T-helper 1 cell treated with Interleukin-12 subunit alpha and Interleukin-12 subunit beta and Interleukin-4 antibody, amounts not matched to agents 30 ng/mL and 1 ng/mL, for 36 hours (primary cell): ENCODE measurements at places on chromosomes 1 and 21. TPM values are rescaled to one million over a fixed set of nuclear protein-coding genes. Genes with fewer than 3 reads are reported as not detected.

The GNG4 gene
- total RNA-seq, result 3.3 and 3.7 TPM in 2 replicates

The ZMYM1 gene
- total RNA-seq, result 11.9 and 12.9 TPM in 2 replicates

The MATN1 gene
- total RNA-seq, result 0.17 TPM in 1 of 2 replicates, not detected in the other

The LYPD8 gene
- not detected in 2 replicates for total RNA-seq

The CYP4A11 gene
- not detected in 2 replicates for total RNA-seq

The HHAT gene
- 0.98 and 1.1 TPM in 2 replicates for total RNA-seq

The SLAMF6 gene
- 34.0 and 35.2 TPM in 2 replicates for total RNA-seq
